T-helper 17 cell (primary cell): ENCODE measurements at places on chromosomes 4 and X.

- H3K27ac ChIP-seq: no peak overlapping the region
- H3K36me3 ChIP-seq: no peaks in the 10 kb centered on the region
- H3K4me3 ChIP-seq: no peak overlapping the region
- DNase-seq: no peak
Observed at GRCh38 chr4:175891851-175892250, 79.8 kb upstream of the GPM6A start.

DNA sequence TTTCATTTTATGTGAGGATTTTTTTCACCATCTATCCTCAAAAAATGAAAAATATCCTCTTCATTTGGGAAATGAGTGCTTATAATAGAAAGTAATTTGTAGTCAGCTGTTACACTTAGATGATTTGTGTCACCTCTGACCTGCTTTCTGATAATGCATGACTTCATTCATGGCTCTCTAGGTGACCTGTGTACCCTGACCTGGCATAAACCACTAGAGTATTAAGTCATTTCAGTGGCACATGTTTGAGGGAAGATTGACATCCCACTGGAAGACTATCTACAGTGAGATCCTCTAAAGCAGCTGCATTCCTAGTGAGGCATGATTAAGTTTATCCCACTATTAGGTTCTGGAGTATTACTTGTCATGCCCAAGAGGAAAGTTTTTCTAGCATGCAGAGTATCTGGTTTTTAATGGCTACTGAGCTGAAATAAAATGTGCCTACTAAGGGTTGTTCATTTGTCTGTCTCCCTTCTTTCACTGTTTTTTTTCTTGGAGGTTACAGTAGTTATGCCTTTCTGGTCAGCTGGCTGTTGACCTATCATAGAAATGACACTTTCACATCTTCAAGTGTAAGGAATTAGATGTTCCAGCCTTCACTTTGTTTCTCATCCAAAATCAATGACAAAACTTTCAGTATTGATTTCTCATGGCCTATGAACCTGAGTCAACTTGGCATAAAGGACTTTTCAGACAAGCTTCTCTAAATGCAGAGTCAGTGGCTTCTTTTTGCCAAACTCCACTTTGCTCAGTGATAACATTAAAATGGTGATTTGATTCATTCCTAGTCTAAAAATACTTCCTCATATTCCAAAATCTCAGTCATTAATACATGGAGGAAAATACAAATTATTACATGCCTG lies 33.1 kb downstream of the TET2 start:
- peaks cover 19% of the 10 kb centered on the region for H3K4me1 ChIP-seq
- no peak for DNase-seq
- H3K27me3 ChIP-seq: no peaks in the 10 kb centered on the region
- peaks cover 5% of the 10 kb centered on the region for H3K36me3 ChIP-seq
- no peak overlapping the region for H3K4me3 ChIP-seq

GRCh38 chrX:18956303-18957032 lies 27.4 kb downstream of the PHKA2 start:
- H3K27ac ChIP-seq: no peak overlapping the region
- H3K27me3 ChIP-seq: no peaks in the 10 kb centered on the region
- peaks cover 8% of the 10 kb centered on the region for H3K4me1 ChIP-seq
- H3K4me3 ChIP-seq: no peak overlapping the region
- H3K36me3 ChIP-seq: no peaks in the 10 kb centered on the region

GRCh38 chr4:165754664-165755063 lies 118.4 kb upstream of the TLL1 start:
- H3K27me3 ChIP-seq: no peaks in the 10 kb centered on the region
- H3K36me3 ChIP-seq: no peaks in the 10 kb centered on the region
- DNase-seq: no peak
- no peak overlapping the region for H3K4me3 ChIP-seq
- no peaks in the 10 kb centered on the region for H3K4me1 ChIP-seq

- peaks cover 30% of the 10 kb centered on the region for H3K4me1 ChIP-seq
- H3K27me3 ChIP-seq: no peaks in the 10 kb centered on the region
- H3K36me3 ChIP-seq: no peaks in the 10 kb centered on the region
- H3K27ac ChIP-seq: no peak overlapping the region
- H3K4me3 ChIP-seq: no peak overlapping the region
Observed at GRCh38 chr4:6896035-6896434, 13.6 kb upstream of the TBC1D14 start.

- DNase-seq: no peak
- H3K27me3 ChIP-seq: no peaks in the 10 kb centered on the region
- no peak overlapping the region for H3K4me3 ChIP-seq
- H3K4me1 ChIP-seq: peaks cover 3% of the 10 kb centered on the region
- H3K36me3 ChIP-seq: no peaks in the 10 kb centered on the region
Observed at GRCh38 chrX:73765776-73766430, 202.9 kb downstream of the CHIC1 start.

GRCh38 chrX:102651242-102652011 lies at the start of gene GPRASP1:
Gene GPRASP1 (plus strand): TSS chrX:102651483. CDS start chrX:102653914, 2,431 bp downstream.
- peak within 1 kb of the TSS; percentile 95 for H3K27ac ChIP-seq
- H3K36me3 ChIP-seq: peaks cover 2% of the 10 kb centered on the region
- DNase-seq: peak; percentile 51
- peak within 1 kb of the TSS; percentile 99 for H3K4me3 ChIP-seq

- H3K27ac ChIP-seq: no peak overlapping the region
- no peak for DNase-seq
- H3K4me1 ChIP-seq: peaks cover 10% of the 10 kb centered on the region
- peaks cover 3% of the 10 kb centered on the region for H3K36me3 ChIP-seq
- no peak overlapping the region for H3K4me3 ChIP-seq
Observed at GRCh38 chr4:6115746-6116586, 84.4 kb downstream of the JAKMIP1 start.

DNA sequence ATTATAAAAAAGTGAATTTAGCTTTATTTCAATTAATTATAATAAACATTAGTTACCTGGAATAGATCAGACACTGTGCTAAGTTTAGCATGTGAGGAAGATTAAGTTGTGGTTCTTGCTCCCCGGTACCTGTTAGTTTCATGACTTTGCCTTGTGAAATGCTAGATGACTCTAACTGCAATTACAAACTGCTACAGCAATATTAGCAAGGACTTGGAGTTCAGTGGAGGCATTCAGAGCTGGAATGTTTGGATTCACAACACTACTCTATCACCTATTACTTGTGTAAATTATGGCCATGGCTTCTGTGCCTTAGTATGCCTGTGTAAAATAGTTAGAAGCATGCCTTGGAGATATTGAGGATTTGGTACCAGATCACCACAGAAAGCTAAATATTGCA lies 21.4 kb upstream of the ANXA10 start:
- H3K27me3 ChIP-seq: peaks cover 14% of the 10 kb centered on the region
- DNase-seq: no peak
- no peak overlapping the region for H3K4me3 ChIP-seq
- no peak overlapping the region for H3K27ac ChIP-seq
- no peaks in the 10 kb centered on the region for H3K4me1 ChIP-seq

DNA sequence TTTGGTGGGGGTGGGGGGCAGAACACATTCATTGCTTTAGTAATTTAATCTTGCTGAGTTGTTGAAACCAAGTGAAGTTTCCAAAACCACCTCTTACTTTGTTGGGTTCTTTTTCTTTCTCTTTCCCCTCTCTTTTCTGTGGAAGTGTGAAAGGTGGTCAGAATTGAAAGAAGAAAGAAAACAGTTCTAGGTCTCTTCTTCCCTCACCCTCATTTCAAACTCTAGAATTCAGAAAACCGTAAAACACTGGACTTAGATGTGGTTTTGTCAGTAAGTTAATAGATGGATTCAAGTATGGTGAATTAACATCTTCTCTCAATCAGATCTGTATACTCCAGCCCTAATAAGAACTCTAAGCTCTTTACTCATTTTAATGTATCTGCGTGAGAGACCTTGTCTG lies 23.7 kb downstream of the PLP1 start:
- DNase-seq: no peak
- H3K27me3 ChIP-seq: no peaks in the 10 kb centered on the region
- no peak overlapping the region for H3K4me3 ChIP-seq
- no peaks in the 10 kb centered on the region for H3K36me3 ChIP-seq
- peaks cover 2% of the 10 kb centered on the region for H3K4me1 ChIP-seq

DNA sequence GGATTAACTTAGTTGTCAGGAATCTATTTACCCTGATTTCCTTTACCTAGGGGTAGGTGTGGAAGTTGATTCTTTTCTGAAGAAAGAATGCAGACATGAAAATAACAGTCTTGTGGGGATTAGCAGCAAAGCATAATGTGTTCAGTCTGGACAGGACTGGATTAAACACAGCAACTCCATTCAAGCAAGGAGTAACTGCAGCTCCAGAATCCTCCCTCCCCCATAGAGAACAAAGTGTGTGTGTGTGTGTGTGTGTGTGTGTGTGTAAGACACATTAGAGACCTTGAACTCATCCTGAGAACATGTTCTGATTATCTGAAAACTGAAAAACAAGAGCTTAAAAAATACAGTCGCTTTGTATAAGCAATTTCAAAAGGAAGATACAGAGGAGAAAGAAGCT lies 9.3 kb downstream of the C4orf54 start:
- DNase-seq: no peak
- H3K27me3 ChIP-seq: peaks cover 5% of the 10 kb centered on the region
- no peak overlapping the region for H3K27ac ChIP-seq
- H3K36me3 ChIP-seq: no peaks in the 10 kb centered on the region
